ENCODE measurements at places on chromosomes 13 and 19. TPM values are rescaled to one million over a fixed set of nuclear protein-coding genes. Genes with fewer than 3 reads are reported as not detected.

CBLC gene
- total RNA-seq: not detected

ZNF430 gene
- 3.1 TPM for total RNA-seq

PLEKHA4 gene
- 3.0 TPM for total RNA-seq

FBXL3 gene
- 36.4 TPM for total RNA-seq

CAPS gene
- total RNA-seq: 3.7 TPM

TEX101 gene
- total RNA-seq: not detected

CEACAM5 gene
- not detected for total RNA-seq

ZNF414 gene
- 0.90 TPM for total RNA-seq

SLC27A5 gene
- total RNA-seq: 0.13 TPM

ZNF534 gene
- total RNA-seq: not detected

TTC9B gene
- not detected for total RNA-seq

KATNAL1 gene
- total RNA-seq: 6.7 TPM

FBXO27 gene
- 1.0 TPM for total RNA-seq

REEP6 gene
- total RNA-seq: 4.5 TPM

- no peak for DNase-seq
Observed at GRCh38 chr13:47250146-47250545, 353.3 kb upstream of the HTR2A start.

DNA sequence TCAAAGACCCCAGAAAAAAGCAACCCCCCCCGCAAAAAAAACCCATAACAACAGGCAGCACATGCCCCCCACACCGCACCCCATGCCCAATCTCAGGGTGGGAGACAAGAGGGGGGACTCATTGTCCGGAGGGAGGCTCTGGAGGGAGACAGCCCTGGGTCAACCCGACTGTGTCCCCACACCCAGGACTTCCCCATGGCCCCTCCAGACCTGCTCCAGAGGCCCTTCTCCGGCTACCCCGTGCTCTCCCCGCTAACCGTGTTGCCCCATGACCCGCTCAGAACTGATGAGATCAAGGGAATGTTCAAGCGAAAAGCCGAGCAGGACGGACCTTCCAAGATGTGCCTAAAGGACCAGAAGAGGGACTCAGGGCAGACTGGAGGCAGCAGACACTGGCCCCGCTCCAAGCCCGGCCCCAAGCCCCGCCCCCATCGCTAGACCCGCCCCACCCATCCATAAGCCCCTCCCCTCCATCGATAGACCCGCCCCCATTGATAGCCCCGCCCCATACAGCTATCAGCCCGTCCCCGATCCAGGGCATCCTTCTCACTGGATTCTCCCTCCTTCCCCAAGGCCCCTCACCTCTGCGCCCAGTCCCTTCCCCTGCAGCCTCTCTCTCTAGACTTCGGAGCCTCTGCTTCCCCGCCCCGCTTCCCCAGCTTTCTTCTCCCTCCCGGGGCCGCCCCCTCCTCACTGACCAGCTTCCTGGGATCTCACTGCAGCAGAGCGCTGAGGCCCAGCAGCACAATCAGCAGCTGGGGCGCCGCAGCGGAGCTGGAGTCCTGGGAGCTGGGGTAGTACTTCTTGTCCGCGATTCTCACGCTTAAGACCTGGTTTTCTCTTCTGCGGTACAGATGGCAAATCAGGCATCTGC lies 2.2 kb downstream of the BST2 start:
- DNase-seq: no peak

- no peak for DNase-seq
Observed at GRCh38 chr19:46533078-46533620, 37.5 kb upstream of the PNMA8B start.

DNA sequence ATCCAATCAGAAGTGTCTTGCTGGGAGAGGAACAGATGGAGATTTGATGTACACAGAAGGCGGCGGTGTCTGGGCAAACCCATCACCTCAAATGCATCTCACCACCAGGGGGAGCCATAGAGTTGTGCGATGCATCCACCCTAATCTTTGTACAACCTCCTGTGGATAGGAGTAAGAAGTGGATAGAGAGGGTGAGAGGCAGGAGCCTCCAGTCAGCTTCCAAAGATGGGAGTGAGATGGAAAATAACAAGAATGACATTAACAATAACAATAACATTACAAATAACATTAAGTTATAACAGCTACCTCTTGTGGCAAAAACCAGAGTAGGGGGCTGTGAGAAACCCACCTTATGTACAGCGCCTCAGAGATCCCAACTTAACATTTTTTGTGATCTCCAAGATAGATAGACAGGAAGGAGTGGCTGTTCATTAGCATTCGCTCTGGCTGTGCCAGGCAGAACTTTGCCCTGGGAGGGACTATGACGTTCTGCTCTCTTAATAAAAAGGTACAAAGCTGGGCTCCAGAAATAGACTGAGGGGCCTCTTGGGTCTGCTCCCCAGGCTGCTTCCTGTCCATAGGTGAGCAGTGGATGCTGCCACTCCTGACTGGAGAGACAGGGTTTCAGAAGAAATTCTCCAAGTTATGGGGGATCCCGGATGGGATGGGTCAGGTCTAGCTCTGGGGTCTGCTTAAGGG lies 5.2 kb upstream of the CEACAM18 start:
- peak; percentile 77 for DNase-seq

DNA sequence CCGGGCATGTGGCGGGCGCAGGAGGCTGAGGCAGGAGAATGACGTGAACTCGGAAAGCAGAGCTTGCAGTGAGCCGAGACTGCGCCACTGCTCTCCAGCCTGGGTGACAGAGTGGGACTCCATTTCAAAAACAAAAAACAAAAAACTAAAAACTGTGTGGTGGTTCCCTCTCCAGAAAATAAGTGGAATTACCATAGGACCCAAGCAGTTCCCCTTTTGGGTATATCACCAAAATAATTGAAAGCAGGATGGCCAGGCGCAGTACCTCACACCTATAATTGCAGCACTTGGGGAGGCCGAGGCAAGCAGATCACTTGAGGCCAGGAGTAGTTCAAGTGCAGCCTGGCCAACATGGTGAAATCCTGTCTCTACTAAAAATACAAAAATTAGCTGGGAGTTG lies 15.7 kb upstream of the LDLR start:
- DNase-seq: no peak

- DNase-seq: no peak
Observed at GRCh38 chr19:13087795-13088537, 14.7 kb downstream of the LYL1 start.

- no peak for DNase-seq
Observed at GRCh38 chr13:81721400-81721799, 1380.5 kb upstream of the SPRY2 start.

- DNase-seq: no peak
Observed at GRCh38 chr19:7795555-7796161, 32.6 kb downstream of the CLEC4M start.

DNA sequence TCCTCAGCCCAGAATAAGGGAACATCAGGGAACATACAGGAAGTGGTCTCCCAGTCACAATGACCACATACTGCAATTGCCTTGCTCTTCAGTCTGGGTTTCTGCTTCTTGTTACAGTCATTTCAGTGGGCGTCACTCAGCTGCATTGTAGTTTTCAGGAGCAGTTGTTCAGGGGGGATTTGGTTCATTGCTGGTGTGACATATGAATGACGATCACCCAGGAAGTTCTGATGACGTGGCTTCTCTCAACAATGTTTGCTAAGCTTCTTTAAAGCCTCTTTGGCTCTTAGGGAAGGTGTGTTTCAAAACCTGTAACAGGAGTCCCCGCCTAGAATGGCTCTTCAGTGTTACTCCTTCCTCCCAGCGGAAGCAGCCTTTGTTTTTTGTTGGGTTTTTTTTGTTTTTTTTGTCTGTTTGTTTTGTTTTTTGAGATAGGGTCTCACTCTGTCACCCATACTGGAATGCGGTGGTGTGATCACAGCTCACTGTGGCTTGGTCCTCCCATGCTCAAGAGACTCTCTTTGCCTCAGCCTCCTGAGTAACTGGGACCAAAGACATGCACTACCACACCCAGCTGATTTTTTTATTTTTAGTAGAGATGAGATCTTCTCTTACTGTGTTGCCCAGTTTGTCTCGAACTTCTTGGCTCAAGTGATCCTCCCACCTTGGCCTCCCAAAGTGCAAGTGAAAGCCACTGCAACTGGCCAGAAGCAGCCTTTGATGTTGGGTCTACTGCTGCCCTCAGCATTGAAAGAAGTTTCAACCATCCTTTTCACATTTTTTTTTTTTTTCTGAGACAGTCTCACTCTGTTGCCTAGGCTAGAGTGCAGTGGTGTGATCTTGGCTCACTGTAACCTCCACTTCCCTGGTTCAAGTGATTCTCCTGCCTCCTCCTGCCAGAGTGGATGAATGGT lies 1.4 kb upstream of the SCEL start:
- DNase-seq: no peak

GRCh38 chr13:80171096-80171495 lies 169.8 kb downstream of the SPRY2 start:
- peak; percentile 38 for DNase-seq

GRCh38 chr13:39900106-39900750 lies 244.8 kb downstream of the COG6 start:
- DNase-seq: no peak

- no peak for DNase-seq
Observed at GRCh38 chr19:11131471-11131870, 24.1 kb downstream of the SPC24 start.

DNA sequence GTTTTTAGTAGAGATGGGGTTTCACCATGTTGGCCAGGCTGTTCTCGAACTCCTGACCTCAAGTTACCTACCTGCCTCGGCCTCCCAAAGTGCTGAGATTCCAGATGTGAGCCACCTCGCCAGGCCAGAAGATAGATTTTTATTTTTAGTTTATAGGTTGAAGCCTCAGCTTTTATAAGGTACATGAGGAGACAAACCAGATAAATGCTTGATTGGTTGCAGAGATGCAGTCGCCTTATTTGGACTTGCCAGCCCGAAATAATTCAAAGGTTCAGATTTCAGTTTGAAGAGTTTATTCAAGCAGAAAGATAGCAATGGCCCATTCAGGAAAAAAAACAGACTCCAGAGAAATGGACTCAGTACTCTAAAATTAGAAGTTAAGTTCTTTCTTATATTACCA lies 3.1 kb downstream of the ZNF69 start:
- DNase-seq: no peak

GRCh38 chr13:111219280-111219679 lies 101.2 kb upstream of the TEX29 start:
- DNase-seq: no peak

DNA sequence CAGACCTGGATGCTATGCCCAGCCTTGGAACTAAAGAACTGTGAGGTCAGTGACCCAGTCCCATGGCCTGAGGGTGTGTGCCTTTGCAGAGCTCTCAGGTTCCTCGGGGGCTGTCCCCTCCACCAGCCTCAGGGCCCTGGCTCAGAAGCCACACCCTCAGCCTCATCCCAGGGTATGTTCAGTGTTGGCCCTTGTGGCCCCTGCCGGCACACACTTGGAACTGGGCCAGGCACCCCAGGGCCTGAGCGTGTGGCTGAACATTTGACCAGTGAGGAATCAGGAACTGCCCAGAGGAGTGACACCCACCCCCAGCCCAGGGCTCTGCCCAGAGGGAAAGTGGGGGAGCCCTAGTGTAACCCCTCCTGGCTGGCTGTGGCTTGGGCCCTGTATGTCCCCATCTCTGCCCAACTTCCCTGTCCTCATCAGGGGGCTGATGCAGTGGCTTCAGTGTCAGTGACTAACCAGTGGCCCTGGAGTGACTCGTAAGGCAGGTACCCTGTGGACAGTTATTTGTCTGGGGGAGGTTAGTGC lies 10.0 kb downstream of the NKPD1 start:
- DNase-seq: no peak

GRCh38 chr19:17035842-17036424 lies 9.3 kb upstream of the CPAMD8 start:
- DNase-seq: peak; percentile 19

GRCh38 chr19:38769635-38770211 lies 3.6 kb downstream of the LGALS7 start:
- DNase-seq: no peak

DNA sequence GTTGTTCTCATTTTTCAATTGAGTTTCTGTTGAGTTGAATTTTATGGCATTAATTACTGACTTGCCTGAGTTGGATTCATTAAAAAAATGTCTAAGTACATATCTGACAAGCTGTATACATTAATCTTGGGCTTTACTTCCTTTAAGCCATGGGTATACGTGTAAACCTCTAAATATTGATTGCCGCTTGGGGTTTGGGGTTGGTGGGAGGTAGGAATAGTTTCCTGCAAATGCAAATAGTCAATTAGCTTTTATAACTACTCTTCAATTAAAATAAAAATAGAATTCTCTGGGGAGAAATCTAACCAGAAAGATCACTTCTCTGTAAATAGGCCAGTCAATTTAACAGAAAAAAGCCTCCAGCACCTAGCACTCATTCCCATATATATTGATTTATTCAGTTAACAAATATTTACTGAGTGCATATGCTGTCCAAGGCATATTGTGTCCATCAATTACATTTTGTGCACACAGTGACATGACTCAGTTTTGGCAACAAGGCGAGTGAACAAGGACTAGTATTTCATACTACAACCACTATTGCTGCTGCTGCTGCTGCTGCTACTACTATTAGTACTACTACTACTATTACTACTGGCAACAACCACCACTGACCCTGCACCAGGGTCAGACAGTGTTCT lies 306.8 kb downstream of the RFC3 start:
- DNase-seq: no peak

DNA sequence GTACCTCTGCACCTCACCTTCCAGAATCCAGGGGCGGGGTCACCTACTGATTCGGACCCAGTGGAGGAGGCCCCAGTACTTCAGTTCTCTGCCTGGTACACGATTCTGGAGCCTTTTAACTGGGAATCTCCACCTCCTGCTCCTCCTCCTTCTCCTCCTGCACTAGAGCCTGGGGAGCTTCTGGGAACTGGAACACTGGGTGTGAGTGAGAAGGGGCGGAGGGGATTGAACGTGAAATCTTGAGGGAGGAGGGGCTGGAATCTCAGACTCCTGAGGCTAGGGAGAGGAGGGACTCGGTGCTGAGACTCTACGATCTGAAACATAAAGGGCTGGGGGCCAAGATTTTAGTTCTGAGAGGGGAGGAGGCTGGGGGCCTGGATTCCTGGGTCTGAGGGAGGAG lies at the start of gene KLK8:
KLK8 (minus strand) TSS at position 90 of the 400 bp plus-strand sequence. CDS start 437 bp downstream, outside the sequence.
- no peak for DNase-seq

DNA sequence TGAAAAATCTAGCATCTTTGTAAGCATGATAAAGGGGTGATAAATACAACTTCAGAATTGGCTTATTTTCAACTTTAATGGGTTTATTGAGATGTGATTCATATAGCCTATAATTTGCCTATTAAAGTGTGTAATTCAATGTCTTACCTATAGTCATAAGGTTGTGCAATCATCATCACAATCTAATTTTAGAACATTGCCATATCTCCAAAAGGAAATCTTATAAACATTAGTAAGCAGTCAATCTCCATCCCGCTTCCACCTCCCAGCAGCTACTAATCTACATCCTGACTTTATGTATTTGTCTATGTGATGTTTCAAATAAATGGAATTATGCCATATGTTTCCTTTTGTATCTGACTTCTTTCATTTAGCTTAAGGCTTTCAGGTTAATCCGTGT lies 145.2 kb upstream of the KLHL1 start:
- no peak for DNase-seq

GRCh38 chr19:1510807-1511206 lies 2.0 kb downstream of the ADAMTSL5 start:
- no peak for DNase-seq
